ENCODE measurements at places on chromosomes 3 and 15. TPM values are rescaled to one million over a fixed set of nuclear protein-coding genes. Genes with fewer than 3 reads are reported as not detected.
A peak's percentile ranks its signal among the peaks of the same experiment; 100 is the strongest.

CYP8B1 gene
- total RNA-seq: not detected

- DNase-seq: no peak
Observed at GRCh38 chr3:153349108-153349499, 187.1 kb downstream of the RAP2B start.

DNA sequence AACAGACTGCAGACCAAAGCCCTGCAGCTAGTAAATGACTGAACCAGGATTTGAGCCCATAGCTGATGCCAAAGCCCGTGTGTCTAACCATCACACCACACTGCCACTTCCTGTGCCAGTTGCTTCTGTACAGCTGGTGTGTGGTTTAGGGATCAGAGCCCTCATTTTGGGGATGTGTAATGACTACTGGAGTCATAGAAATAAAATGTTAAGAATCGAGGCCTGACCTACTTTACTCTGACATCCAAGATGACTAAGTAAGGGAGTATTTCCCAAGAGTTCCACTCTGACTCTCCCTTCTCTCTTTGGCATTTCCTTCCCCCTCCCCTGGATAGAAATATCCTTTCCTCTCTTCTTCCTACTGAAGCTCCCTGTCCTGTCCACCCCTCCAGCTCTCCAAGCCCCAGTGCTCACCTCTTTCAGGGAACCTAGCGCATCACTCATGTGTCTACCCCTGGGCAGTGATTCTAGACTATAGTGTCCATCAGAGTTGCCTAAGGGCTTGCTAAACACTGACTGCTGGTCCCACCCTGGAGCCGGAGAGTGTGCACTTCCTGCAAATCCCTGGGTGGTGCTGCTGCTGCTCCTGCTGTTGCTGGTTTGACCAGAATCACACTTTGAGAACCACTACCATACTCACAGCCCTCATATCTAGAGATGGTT, 53.8 kb downstream of the MGLL start:
- peak; percentile 99 for DNase-seq

VGLL3 gene
- 13.9 TPM for total RNA-seq

- DNase-seq: peak; percentile 42
Observed at GRCh38 chr3:101813817-101814440, 34.9 kb downstream of the NXPE3 start.

DNA sequence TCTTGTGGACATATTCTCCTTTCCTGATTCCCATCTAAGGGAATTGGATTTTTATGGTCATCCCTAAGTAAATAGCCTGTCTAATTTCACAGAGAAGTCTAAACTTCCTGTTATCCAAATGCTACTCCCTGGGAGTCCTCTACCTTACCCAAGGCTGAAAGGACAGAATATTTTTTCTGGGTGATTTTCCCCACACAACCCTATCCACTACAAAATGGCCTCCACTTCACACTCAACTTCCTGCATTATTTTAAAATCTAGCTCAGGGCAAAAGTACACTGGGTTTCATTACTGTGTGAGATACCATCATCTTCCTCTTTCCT, 77.5 kb upstream of the ABI3BP start:
- DNase-seq: peak; percentile 5

DNA sequence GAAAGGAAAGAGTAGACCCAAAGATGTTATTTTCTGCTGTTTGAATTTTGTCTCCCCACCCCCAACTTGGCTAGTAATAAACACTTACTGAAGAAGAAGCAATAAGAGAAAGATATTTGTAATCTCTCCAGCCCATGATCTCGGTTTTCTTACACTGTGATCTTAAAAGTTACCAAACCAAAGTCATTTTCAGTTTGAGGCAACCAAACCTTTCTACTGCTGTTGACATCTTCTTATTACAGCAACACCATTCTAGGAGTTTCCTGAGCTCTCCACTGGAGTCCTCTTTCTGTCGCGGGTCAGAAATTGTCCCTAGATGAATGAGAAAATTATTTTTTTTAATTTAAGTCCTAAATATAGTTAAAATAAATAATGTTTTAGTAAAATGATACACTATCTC, 21.6 kb downstream of the CLDN18 start:
- DNase-seq: no peak

DNA sequence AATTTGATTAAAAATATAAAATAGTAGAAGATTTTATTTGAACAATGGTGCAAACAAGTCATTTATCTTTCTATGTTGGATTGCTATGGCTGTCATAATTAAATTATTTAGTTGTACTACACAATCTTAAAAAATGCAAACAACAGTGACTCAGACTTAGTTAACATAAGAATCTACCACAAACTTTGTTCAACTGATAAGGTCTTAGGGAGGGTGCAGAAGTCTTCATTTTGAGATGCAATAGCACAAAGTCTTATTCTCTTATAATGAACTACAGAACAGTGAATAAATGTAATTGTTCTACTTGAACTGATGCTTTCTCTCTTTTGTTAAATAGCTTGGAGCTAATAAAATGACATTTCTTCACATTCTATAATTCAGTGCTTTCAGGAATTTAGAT, 482.8 kb upstream of the NAALADL2 start:
- DNase-seq: peak; percentile 47

- peak; percentile 92 for DNase-seq
Observed at GRCh38 chr3:114122027-114122709, 56.7 kb downstream of the DRD3 start.

DNA sequence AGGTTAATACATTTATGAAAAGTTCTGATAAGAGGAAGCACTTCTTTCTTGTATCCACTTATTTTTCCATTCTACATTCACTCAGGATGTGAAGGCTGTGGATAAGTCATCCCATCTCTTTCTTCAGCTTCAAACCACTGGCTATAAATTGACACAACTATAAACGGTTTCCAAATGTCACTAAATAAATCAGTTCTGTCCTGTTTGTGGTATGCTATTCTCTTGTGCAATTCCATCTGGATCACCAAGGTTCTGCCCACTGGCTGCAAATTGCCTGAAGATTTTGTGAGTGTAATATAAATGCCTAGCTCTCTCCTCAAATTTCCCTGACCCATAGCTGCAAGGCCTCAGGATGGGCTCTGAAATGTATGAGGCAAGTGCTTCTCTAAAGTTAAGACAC, 7.1 kb upstream of the LMOD3 start:
- DNase-seq: no peak

ZBTB47 gene
- total RNA-seq: 5.5 TPM

GRCh38 chr3:181555681-181556080, 156.0 kb upstream of the SOX2 start:
- DNase-seq: no peak

ASB14 gene
- not detected for total RNA-seq

GRCh38 chr3:133836497-133837158, 31.0 kb downstream of the SRPRB start:
- DNase-seq: no peak

- no peak for DNase-seq
Observed at GRCh38 chr3:134576426-134576825, 74.4 kb downstream of the KY start.

NUDT16 gene
- total RNA-seq: 7.3 TPM

IL16 gene
- total RNA-seq: not detected

DNA sequence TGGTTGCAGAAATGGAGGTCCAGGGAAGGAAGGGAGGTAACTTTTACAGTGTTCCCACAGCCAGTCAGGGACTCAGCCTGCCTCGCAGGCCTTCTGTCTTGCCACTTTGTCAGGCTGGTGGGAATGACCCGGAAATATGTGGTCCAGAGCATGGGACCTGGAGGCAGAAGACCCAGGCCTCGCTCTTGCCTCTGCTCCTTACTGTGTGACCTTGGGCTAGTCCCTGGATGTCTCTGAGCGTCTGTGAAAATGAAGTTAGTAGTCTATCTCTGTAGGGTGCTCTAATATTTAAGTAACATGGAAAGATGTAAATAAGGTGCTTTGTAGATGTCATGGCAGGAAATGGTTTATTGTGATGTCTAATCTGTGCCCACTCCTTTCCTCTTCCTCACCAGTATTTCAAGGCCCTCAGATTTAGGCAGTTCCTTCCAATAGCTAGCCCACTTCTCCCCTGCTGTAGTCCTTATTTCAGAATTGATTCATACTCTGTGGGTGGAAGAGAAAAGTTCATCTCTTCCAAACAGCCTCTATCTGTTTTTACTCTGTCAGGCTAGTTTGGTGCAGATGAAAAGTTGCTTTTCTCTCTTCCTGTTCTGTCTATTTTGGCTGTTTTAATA, 9.1 kb downstream of the CORO2B start:
- DNase-seq: no peak

DNA sequence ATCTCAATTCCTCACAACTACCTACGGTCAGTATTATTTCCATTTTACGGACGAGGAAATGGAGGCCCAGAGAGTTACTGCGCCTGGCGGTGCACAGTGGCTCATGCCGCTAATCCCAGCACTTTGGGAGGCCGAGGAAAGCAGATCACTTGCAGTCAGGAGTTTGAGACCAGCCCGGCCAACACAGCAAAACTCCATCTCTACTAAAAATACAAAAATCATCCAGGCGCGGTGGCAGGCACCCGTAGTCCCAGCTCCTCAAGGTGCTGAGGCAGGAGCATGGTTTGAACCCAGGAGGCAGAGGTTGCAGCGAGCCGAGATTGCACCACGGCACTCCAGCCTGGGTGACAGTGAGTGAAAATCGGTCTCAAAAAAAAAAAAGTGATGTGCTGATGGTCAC, 187.3 kb downstream of the XXYLT1 start:
- DNase-seq: no peak

Data from M059J (cell line).